ENCODE measurements at places on chromosomes 4 and X. TPM values are rescaled to one million over a fixed set of nuclear protein-coding genes. Genes with fewer than 3 reads are reported as not detected.

ABCG2 gene
- total RNA-seq: 0.33 TPM

CT45A10 gene
- total RNA-seq: not detected

PABPC4L gene
- not detected for total RNA-seq

ZMAT1 gene
- 5.4 TPM for total RNA-seq

DNA sequence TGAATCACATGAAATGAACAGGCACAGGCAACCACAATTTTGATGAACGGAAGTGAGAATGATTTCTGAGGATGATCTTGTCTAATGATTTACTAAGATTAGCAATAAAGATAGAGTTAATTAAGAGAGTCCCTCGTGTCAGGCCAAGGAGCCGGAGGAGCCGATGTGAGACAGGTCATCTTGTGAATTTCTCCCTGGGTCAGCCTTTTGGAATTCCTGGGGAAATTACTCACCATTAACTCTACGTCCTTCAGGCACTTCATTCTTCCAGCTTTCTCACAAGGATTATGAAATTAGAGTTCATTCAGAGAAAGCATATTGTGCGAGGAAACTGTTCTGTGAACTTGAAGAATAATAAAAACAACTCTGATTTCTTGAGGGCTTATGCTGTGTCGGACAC, 86.7 kb downstream of the PSAPL1 start:
- no peaks in the 10 kb centered on the region for H3K36me3 ChIP-seq
- H3K27me3 ChIP-seq: peaks cover 2% of the 10 kb centered on the region
- no peak for DNase-seq
- H3K27ac ChIP-seq: no peak overlapping the region
- H3K4me3 ChIP-seq: no peak overlapping the region
- H3K4me1 ChIP-seq: no peaks in the 10 kb centered on the region

DNA sequence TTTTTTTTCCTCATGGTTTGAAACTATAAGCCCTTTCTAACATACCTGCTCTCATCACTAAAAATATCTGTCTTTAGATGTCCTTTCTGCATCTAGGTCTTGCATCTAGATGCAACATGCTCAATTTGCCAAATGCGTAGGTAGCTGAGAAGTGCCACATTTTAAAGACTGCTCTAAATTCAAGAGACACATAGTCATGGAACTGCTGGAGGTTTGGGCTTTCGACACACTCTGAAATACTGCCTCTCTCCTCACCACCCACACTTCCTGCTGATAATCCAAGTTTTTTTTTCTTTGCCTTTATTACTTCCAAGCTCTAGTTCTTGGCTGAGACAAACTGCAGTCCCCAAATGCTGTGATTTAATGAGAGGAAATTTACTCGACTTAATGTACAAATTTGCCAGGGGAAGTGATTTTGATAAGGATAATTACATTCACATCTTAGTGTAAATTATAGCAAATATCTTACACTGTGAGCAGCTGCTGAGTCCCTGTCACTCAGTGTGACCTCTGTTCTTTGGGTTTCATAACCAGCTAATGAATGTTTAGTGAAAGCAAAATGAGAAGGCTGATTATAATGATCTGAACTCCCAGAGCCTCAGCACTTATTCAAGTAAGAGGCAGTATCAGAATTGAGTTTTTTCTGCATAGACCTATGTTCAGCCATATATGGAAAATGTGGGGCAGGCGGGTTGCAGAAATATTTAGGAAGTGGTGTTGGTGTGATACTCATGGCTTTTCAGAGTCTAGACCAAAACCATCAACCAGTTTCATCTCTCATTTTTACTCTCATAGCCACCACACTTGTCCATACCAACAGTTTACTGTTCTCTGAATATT, 31.3 kb downstream of the DRD5 start:
- peaks cover 24% of the 10 kb centered on the region for H3K27me3 ChIP-seq
- peaks cover 9% of the 10 kb centered on the region for H3K4me1 ChIP-seq
- peak; percentile 26 for DNase-seq
- H3K27ac ChIP-seq: no peak overlapping the region

GRCh38 chrX:19332983-19333382, 10.7 kb upstream of the PDHA1 start:
- no peak for DNase-seq
- no peaks in the 10 kb centered on the region for H3K36me3 ChIP-seq
- no peaks in the 10 kb centered on the region for H3K4me1 ChIP-seq
- no peaks in the 10 kb centered on the region for H3K27me3 ChIP-seq
- H3K4me3 ChIP-seq: no peak overlapping the region
- H3K27ac ChIP-seq: no peak overlapping the region

DNA sequence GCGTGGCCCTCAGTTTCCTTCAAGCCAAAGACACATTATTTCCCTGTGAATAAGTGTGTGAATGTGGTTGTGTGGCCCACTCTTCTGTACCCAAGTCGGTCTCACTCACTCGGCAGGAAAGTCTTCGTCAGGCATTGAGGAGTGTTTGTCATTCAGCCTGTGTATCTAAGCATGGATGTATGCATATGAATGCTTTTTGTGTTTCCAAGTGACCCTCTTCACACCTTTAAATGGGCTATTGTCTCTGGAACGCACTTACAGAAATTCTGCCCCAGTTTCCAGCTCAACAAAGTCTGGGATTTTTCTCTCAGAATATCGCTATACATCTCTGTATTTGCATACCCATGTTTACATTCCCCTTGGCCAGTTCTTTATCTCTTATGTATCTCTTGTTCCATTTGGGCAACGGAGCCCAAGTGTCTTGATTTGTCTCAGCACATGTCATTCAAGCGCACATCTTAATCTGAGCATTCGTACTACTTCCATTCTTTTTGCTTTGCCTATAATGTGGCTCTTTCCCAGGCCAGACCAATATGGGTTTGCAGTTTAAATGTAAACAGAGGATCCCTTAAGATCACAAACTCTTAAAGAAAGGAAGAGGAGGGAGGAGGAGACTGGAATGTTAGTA, 4.8 kb downstream of the BCOR start:
- no peak overlapping the region for H3K27ac ChIP-seq
- no peak for DNase-seq
- peaks cover 43% of the 10 kb centered on the region for H3K4me1 ChIP-seq
- peaks cover 3% of the 10 kb centered on the region for H3K36me3 ChIP-seq
- no peaks in the 10 kb centered on the region for H3K27me3 ChIP-seq

GRCh38 chr4:80138551-80139538, 58.5 kb upstream of the PRDM8 start:
- H3K27ac ChIP-seq: peak overlapping the region; percentile 71
- peaks cover 3% of the 10 kb centered on the region for H3K36me3 ChIP-seq
- peak; percentile 74 for DNase-seq
- H3K27me3 ChIP-seq: no peaks in the 10 kb centered on the region

- DNase-seq: peak; percentile 82
- H3K4me3 ChIP-seq: peak overlapping the region; percentile 57
- peaks cover 91% of the 10 kb centered on the region for H3K4me1 ChIP-seq
- H3K36me3 ChIP-seq: peaks cover 37% of the 10 kb centered on the region
- no peaks in the 10 kb centered on the region for H3K27me3 ChIP-seq
Observed at GRCh38 chrX:19747652-19748610, 139.5 kb downstream of the SH3KBP1 start.

DNA sequence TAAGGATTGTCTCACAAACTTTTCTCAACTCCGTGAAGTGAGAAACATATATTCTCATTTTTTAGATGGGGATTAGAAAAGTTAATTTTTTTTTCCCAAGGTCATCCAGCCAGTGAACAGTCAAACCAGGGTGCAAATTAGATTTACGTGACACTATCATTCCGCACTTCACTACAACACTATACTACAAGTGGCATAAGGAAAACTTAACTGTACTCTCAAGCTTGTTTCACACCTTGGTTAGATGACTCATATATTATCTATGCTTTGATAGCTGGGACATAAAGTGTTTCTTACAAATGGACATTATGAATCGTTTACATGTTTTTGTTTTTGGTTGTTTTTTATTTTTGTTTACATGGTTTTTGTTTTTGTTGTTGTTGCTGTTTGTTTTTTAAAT, 525.7 kb downstream of the PPARGC1A start:
- no peak overlapping the region for H3K4me3 ChIP-seq
- DNase-seq: no peak
- H3K36me3 ChIP-seq: no peaks in the 10 kb centered on the region
- H3K27ac ChIP-seq: no peak overlapping the region
- no peaks in the 10 kb centered on the region for H3K27me3 ChIP-seq
- no peaks in the 10 kb centered on the region for H3K4me1 ChIP-seq

GRCh38 chrX:1442724-1443367, 9.9 kb downstream of the ASMTL start:
- H3K4me1 ChIP-seq: no peaks in the 10 kb centered on the region
- no peak overlapping the region for H3K27ac ChIP-seq
- H3K27me3 ChIP-seq: no peaks in the 10 kb centered on the region
- DNase-seq: peak; percentile 4
- no peak overlapping the region for H3K4me3 ChIP-seq
- peaks cover 64% of the 10 kb centered on the region for H3K36me3 ChIP-seq

DNA sequence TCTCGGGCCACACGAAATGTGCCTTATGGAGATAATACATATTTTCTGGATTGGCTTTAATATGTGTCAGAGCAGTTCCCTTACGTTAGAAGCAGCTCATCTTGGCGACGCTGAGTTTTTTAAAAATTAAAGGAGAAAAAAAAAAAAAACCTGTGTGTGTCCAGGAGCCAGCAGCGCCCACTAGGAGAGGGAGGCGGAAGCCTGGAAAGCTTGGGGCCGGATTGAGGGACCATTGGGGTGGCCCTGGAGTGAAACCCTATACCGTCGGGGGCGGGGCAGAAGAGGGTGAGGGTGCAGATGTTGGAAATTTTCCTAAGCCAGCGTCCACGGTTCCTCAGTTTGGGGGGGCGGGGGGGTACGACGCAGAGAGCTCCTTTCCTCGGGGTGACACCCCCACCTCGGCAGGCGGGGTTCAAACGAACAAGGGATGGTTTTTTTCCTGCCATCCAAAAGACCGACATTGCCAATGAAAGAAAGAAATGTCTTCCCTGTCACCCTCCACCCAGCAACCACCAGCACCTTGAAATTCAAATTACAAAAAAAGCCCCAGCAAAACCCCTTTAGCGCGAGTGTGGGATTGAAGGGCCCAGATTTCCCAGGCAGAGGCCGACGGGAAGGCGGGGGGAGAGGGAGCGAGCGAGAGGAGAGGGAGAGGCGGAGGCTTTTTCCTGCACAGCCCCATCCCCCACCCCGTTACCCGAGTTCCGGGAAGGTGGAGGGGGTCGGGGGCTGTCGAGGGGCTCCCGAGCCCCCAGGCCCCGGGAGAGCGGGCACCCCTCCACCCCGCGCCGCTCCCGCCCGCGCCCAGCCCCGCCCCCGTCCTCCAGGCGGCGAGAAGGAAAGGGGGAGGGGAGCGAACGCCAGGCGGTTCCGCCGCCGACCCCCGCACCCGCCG, 859 bp downstream of the SMARCA1 start:
- H3K4me3 ChIP-seq: peak overlapping the region; percentile 69
- no peak overlapping the region for H3K27ac ChIP-seq
- no peaks in the 10 kb centered on the region for H3K4me1 ChIP-seq
- peak; percentile 19 for DNase-seq
- peaks cover 10% of the 10 kb centered on the region for H3K27me3 ChIP-seq

DNA sequence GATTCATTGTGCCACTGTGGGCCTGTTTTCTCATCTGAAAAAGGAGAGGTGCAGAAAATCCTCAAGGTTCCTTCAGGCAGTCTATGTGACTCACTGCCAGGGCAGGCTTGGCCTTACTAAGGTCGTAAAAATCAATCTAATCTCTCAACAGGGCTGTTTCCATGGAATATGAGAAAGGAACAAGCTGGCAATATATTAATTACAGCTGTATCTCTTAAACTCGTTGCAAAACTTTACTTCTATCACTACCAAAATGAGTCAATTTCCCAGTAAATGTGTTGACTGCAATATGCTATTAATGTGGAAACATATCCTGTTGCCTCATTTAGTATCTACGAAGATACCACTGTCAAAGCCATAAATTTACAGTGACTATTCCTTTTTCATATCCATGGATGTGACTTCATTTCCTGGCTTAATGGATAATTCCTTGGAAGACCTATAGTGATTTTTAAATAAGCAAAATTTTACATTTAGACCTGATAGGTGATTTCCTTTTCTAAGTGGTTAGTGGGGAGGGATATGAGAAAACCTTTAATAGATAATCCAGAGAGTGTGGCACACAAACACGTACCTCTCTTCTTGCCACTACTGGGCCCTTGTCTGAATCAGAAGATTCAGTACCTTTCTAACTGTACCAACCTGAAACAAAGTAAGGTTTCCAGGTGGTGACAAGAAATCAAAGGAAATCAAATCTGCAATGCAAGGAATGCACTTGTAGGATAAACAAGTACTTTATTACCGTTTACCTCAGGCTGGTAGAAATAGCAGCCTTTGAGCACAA, 127.4 kb upstream of the FTHL17 start:
- H3K27me3 ChIP-seq: peaks cover 1% of the 10 kb centered on the region
- H3K4me3 ChIP-seq: no peak overlapping the region
- no peak overlapping the region for H3K27ac ChIP-seq
- DNase-seq: no peak
- H3K36me3 ChIP-seq: no peaks in the 10 kb centered on the region
- no peaks in the 10 kb centered on the region for H3K4me1 ChIP-seq

Data from activated CD4-positive, alpha-beta T cell treated with anti-CD3 and anti-CD28 coated beads for 36 hours (primary cell).